ENCODE measurements at places on chromosomes 4 and X.
A peak's percentile ranks its signal among the peaks of the same experiment; 100 is the strongest.

DNA sequence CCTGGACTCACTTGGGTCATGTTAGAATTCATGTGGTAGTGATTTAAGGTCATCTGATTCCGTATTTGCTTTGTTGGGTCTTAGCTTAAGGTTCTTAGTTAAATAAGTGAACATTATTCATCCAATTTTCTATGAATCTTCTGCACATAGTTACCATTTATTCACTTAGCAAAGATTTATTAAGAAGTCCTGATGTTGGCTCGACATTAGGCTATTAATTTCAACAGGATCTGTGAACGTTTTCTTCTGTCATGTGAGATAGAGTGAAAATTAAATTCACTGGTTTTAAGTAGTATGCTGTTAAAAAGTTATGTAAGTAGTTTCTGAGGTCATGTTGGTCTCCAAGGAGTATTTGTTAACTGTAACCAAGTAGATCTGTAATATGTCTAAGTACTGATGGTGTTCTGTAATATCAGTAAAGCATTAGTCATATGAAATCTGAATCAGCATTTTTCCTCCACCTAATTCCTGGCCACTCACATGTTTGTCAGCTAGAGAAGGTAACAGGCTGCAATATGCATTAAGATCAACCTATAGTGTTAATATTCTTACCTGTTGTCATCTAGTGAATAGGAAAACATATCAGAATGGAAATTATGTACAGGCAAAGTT lies 155.6 kb downstream of the PCDH7 start:
- DNase-seq, result peak; percentile 11

DNA sequence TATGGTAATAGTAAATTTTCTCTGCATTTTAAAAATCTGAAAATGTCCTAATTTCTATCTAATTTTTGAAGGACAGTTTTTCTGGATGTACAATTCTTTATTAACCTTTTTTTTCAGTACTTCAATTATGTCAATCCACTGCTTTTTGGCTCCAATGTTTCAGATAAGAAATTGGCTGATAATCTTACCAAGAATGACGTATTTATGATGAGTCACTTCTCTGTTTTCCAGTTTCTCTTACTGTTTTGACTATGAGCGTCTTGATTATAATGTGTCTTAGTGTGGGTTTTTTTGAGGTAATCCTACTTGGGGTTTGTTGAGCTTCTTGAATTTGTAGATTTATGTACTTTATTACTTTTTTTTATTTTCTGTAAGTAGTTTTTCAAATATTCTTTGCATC lies 47.2 kb downstream of the UGT2B11 start:
- DNase-seq, result no peak

DNA sequence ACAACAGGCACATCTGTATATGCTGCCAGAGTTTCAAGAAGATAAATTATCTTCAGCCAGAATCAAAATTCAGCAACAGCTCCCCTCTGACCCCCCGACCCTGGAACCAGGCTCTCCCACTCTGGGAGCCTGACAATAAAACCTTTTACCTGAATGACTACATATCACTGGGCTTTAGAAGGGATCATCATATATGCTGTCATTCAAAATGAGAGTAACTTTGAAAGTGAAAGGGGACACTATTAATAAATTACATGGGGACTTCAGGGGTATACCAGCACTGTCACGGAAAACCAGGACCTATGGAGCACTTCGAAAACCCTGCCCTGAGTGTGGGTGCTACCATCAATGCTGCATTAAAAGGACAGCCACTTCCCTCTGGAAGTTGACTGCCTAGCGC lies 26.2 kb downstream of the TSPAN5 start:
- no peak for DNase-seq

- DNase-seq, result peak; percentile 51
Measured at GRCh38 chrX:46165411-46165810, 379.8 kb downstream of the ZNF674 start.

DNA sequence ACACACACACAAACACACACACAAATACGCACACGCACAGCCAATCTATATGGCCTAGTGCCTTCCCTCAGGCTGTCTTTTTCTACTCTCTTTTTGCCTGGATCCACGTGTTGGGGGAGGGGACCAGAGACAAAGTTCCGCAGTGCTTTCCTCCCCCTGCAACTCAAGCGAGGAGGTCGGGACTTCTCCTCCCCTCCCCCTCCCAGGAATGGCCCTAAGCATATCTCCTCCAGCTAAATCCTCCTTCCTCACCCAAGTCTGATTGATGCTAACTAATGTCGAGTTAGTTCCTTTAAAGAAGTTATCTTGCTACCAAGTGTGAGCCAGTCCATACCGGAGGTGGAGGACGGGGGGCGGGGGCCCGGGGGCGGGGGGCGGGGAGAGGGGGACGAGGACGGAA lies 141.2 kb upstream of the ZIC3 start:
- no peak for DNase-seq

- DNase-seq, result no peak
Measured at GRCh38 chr4:174856926-174857800, 28.1 kb upstream of the GLRA3 start.

GRCh38 chrX:142068365-142068764 lies 136.7 kb downstream of the MAGEC2 start:
- DNase-seq, result no peak

- no peak for DNase-seq
Measured at GRCh38 chr4:62487016-62487415, 1286.9 kb downstream of the ADGRL3 start.

DNA sequence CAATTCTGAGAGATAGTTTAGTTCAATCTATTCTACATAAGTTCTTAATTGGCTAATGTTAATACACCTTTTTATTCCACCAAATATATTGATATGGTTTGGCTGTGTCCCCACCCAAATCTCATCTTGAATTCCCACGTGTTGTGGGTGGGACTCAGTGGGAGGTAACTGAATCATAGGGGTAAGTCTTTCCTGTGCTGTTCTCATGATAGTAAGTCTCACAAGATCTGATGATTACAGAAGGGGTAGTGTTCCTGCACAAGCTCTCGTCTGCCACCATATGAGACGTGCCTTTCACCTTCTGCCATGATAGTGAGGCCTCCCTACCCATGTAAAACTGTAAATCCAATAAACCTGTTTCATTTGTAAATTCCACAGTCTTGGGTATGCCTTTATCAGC lies 11.3 kb downstream of the PPA2 start:
- DNase-seq, result no peak

- no peak for DNase-seq
Measured at GRCh38 chr4:39480902-39481695, 22.2 kb downstream of the LIAS start.

DNA sequence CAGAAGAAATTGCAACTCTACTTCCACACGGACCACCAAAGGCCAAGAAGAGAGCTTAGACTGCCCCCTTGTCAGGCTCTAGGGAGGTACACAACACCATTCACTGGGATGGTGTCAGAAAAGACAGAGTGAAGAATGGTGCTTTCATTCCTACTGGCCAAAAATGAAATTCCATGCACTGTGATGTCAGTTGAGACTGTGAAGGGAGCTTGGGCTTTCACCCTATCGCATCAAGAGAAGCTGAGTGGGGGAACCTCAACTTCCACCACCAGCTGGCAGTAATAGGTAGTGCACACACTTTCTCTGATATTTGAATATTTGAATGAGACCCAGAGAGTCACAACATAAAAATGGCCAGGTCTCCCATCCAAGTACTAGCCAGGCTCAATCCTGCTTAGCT lies 65.9 kb downstream of the ZNF711 start:
- DNase-seq, result no peak

- DNase-seq, result no peak
Measured at GRCh38 chr4:57875829-57876392, 765.7 kb upstream of the IGFBP7 start.

GRCh38 chr4:102759831-102760644 lies 730 bp downstream of the MANBA start:
- peak; percentile 18 for DNase-seq

DNA sequence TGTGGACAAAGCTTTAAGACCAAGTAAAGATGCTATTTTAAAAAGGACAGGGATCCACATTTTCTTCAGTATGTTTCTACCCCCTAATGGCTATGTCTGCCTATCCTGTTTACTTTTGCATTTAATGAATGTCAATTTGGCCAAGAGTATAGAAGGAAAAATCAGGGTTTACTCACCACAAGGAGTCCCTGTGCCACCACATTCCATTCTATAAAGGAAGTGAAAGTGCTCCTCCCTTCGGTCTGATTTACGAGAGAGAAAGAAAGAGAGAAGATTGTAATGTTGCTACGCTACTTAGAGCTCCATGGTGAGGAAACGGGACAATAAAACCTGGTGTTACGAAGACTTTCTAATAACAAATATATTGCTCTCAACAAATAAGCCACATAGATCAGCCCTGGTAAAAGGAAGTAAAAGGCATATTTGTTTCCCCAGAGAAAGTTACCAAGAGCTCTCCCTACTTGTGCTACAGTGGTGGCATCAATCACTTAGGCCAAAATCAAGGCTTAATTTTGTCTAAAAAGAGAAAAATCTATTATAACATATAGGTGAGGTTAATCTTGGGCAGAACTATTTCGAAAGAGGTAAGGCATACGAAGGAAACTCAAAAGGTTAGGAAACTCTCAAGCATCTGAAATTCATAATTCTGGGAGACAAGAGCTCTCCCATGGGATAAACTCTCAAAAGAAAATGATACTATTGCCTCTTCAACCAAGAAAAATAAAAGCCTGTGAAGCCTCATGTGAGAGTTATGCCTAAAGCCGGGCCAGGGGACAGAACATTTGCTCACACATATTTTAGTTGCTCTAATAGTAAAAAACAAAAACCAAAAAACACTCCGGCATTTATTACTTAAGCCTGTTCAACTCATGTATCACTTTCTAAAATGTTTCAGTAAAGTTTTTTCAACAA lies 29.5 kb downstream of the TAPT1 start:
- peak; percentile 28 for DNase-seq

DNA sequence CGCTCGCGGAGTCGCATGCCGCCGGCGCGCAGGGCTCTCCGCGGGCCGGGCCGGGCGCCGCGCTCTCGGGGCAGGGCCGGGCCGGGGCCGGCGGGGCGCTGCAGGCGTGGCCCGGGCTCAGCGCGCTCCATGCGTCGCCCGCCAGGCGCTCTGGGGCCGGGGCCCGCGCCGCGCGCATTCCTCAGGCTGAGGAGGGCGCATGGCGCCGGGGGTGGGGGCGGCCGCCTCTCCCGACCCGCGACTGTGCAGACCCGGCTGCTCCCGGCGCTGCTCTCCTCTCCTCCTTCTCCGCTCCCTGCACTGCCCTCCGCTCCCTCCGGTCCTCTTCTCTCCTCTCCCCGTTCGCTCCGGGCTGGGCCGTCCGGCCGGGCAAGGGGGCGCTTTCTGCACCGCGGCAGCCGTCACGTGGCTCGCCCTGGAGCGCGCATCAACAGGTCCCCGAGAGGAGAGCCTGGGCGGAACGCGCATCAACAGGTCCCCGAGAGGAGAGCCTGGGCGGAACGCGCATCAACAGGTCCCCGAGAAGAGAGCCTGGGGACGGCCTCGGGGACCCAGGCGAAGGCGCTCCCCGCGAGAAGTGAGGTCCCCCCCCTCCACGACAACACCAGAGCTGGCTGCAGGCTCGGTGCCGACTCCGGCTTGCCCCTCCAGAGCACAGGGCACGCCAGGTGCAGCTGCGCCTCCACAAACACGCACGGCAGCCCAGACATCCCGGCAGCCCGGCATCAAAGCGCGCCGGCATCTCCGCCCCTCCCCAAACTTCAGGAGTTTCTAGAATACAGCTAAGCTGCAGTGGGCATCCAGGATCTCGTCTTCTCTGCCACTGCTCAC lies 12.9 kb downstream of the PPP2R3B start:
- peak; percentile 72 for DNase-seq

DNA sequence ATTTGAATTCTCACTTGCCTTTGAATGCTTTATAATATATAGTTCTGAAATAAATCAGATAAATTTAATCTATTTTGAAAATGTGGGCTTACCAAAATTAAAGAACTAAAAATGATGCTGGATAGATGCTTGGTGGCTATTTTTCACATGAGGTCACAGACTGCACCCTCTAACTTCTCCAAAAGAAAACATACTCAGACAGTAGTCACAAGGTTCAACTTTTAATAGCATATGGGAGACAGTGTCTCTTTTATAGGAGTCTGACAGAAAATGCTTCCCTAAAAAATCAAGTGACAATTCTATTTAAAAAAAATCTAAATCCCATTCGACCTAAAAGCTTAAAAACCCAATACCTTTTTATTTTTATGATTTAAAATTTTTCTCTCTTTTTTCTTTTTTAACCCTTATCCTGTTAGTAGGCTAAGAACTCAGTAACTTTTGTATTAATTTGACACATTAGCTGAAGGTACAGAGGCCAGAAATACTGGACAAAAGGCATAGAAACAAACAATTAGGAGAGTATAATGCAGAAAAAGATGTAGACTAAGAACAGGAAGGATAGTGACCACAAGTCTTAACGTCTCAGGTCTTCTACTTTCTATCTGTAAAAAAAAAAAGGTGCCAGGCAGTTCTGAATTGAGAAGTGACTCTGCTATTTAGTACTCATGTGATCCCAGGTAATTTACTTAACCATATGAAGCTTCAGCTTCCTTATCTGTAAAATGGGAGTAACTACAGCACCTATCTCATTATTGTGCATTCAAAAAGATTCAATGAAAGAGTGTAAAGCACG lies 7.6 kb downstream of the TIGD4 start:
- DNase-seq, result no peak

GRCh38 chr4:129063640-129064039 lies 29.7 kb downstream of the SCLT1 start:
- no peak for DNase-seq

GRCh38 chr4:117908306-117909207 lies 125.7 kb upstream of the NDST3 start:
- no peak for DNase-seq

DNA sequence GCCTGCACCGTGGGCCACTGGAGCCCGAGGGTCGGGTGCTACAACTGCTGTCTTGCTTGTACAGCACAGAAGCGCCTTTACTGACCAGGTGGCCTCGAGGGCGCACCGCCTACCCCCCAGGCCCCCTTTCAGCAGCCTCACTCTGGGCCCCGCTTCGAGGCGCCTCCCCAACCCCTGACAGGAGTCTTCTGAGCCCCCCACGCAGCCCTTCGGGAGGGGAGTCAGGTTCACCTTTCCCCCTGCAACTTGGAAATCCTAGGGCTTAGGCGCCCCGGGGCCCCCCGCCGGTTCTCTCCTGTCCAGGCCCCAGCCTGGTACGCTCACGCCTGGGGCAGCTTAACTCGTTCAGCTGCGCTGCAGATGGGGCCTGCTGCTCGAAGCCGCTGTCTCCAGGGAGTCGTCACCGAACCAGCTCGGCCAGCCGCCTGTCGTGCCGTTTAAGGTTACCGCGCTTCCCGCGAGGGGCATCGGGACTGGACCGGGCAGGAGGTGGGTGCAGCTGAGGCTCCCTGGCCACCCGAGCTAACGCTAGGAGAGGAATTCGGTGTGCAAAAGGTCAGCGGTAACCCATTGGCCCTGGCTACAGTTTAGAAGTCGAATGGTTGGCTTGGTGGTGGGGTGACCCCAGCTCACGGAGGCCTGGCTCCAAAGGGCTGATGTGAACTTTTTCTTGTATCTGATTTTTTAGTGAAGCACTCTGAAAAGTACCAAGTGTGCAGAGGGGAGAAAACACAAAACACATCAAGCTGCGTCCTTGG lies 58.9 kb upstream of the BCOR start:
- no peak for DNase-seq

Data from foreskin fibroblast (primary cell).